ENCODE measurements at places on chromosomes 5 and 9.

DNA sequence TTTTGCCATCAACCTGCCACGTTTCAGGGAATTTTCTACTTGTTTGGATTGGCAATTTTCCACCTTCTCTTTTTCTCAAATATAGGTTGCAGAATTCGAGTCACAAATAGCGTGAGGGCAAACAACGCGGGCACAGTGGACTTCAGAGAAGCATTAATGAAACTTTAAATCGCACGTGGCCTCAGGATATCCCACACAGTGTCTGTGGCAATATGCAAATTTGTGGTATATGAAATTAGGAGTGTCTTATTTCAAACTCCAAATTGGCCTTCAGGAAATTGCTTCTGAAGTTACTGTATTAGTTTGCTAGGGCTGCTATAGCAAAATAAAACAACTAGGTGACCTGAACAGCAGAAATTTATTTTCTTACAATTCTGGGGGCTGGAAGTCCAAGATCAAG, 91.2 kb downstream of the MTRR start:
- DNase-seq = no peak

- DNase-seq = no peak
Measured at GRCh38 chr5:53424686-53425615, 55.5 kb upstream of the FST start.

DNA sequence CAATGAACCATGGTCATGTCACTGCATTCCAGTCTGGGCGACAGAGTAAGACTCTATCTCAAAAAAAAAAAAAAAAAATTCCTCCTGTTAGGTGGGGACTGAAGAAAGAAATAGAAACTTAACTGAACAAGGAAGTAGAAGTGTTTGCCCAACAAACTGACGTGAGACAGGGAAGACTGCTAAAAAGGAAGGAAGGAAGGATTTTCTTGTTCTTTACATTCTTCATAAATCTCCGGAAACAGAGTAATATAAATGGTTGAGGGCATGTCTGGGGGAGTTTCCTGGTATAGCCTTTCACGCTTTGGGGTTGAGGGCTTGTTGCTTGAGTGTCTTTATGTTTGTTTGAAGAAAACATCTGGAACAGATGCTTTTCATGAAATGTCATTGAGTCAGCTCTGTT, 3.1 kb downstream of the TOR1B start:
- DNase-seq = no peak

DNA sequence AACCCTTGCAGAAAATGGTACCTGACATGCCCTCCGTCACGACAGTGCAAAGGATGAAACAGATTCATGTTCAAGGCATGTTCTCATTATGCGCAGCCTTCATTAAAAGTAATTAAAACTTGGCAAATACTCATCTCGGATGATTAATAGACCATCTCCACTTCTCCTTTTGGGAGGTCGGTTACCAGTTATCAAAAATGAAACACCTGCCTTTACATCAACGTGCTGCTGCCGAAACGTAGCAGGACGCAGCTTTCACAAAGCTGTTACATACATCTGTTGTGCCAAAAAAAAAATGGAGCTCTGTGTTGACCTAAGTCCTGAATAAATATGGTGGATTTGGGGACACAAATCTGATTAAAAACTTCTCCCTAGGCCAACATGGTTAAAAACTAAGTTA, 75.7 kb downstream of the PTCH1 start:
- no peak for DNase-seq

Data from activated T-cell treated with anti-CD3 and anti-CD28 coated beads for 48 hours (primary cell).